ENCODE measurements at places on chromosomes 3 and 15.

GRCh38 chr15:27706300-27706699 is 392.8 kb downstream of the OCA2 start:
- no peak for DNase-seq

DNA sequence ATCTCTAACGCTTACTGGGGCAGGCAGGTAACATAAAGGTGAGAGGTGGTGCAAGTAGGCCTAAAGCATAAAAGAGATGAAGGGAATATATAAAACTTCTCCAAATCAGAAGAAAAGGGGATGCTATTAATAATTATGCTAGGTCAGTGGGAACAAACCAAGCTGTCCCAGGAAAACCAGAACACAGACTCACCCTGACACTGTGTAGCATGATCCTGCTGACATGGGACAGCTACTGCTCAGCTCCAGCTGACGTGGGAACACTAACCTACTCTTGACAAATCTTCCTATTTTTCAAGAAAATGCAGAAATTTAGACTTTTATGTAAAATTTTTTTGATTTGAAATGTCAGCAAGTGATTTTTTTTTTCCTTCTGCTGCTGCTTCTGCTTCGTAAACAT is 203.5 kb downstream of the KCNMB2 start:
- no peak for DNase-seq

DNA sequence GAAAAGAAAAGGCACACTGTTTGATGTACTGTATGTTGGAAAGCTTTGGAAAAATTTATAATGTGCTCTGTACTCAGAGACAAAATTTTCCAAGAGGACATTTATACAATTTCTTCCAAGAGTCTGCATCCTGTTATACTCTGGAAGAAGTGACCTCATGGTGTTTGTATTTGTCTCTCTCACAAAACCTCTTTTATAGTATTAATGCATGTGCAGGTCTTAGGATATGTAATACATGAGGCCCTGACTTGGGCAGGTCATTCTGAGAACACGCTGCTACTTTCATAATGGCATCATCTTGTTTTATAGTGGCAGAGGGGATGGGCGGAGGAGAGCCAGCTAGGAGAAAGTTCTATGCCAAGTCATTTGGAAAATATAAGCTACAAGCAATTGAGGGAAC is 72.0 kb upstream of the P3H2 start:
- DNase-seq, result no peak

DNA sequence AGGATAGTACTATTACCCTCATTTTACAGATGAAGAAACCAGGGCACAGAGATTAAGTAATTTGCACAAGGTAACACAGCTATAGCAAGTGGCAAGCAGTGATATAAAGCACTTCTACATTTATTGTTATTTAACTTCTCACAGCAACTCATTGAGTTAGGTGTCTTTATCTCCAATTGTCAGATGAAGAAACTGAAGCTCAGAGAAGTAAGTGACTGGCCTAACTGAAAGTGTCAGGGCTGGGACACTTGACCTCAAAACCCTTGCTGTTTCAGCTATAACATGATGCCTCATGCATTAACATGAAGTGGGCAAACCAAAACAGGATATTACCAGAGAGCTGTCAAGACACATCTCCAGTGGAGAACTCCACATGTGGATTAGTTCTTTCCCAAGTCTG is 65.8 kb upstream of the LEKR1 start:
- peak; percentile 98 for DNase-seq

DNA sequence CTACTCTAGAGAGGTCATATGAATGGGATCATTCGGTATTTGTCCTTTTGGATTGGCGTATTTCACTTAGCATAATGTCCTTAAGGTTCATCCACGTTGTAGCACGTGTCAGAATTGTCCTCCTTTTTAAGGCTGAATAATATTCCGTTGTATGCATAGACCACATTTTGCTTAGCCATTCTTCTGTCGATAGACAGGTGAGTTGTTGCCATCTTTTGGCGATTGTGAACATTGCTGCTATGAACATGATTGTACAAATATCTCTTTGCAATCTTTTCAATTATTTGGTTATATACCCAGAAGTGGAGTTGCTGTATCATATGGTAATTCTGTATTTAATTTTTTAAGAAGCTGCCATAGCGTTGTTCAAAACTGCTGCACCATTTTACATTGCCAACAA is 52.4 kb upstream of the GOLGA8J start:
- no peak for DNase-seq

DNA sequence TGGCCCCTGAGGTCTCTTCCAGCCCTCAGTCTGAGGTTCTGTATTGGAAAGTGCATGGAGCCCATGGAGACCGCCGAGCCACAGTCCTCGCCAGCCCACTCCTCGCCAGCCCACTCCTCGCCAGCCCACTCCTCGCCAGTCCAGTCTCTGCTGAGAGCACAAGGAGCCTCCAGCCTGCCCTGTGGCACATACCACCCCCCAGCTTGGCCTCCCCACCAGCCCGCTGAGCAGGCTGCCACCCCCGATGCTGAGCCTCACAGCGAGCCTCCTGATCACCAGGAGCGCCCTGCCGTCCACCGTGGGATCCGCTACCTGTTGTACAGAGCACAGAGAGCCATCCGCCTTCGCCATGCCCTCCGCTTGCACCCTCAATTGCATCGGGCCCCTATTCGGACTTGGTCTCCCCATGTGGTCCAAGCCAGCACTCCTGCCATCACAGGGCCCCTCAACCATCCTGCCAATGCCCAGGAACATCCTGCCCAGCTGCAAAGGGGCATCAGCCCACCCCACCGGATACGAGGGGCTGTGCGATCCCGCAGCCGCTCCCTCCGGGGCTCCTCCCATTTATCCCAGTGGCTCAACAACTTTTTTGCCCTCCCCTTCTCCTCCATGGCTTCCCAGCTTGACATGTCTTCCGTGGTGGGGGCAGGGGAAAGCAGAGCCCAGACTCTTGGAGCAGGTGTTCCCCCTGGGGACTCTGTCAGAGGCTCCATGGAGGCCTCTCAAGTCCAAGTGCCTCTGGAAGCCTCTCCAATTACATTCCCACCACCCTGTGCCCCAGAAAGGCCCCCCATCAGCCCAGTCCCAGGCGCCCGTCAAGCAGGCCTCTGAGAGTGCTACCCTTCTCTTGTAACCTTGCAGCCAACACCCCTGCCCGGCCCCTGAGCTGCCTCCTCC is 40.9 kb downstream of the PML start:
- no peak for DNase-seq

- DNase-seq, result no peak
These were observed 9.4 kb upstream of the SUMF1 start for GRCh38 chr3:4476496-4476895.

GRCh38 chr3:30539206-30539605 is 67.2 kb upstream of the TGFBR2 start:
- DNase-seq, result peak; percentile 89
